ENCODE measurements at places on chromosomes 6 and 20.

DNA sequence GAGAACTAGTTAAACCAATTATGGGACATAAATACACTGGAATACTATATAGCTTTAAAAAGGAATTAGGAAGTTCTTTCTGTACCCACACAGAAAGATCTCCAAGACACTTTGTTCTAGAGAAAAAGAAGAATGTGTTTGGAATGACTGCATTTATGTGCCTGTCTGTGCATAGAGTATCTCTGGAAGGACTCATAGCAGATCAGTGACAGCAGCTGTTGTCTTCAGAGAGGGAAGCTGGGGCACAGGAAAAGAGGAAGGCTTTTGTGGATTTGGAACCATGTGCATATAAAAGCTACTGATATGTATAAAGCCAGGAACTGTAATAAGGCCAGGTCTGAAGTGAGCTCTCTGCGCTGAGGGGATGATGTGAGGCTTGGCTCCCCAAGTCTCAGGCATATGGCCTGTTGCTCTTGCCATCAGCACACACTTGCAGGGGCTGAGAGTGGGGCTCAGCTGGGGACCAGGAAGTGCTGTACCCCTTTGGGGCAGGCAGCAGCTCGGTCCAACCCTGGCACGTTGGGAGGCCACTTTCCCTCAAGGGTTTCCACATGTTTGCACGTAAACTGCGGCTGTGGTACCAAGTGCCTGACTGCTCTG is 31.8 kb upstream of the CCDC167 start:
- DNase-seq: no peak

DNA sequence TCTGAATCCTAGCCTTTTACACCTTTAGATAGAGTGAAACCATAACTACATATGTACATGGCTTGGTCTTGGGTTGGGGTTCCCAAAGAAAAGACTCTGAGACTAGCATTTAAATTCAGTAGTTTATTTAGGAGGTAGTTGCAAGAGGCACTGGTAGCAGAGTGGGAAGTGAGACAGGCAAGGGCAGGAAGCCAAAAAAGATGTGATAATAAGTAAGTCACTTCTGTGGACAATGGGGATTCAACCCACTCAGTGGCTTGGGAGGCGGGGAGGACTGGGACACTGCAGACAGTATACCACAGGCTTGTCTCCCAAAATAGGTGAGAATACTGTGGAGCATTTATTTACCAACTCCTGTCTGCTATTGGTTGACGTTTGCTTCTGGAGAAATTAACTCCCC is 131.9 kb downstream of the SLC24A3 start:
- DNase-seq: no peak

GRCh38 chr6:105929626-105930025 is 156.5 kb upstream of the PRDM1 start:
- no peak for DNase-seq

DNA sequence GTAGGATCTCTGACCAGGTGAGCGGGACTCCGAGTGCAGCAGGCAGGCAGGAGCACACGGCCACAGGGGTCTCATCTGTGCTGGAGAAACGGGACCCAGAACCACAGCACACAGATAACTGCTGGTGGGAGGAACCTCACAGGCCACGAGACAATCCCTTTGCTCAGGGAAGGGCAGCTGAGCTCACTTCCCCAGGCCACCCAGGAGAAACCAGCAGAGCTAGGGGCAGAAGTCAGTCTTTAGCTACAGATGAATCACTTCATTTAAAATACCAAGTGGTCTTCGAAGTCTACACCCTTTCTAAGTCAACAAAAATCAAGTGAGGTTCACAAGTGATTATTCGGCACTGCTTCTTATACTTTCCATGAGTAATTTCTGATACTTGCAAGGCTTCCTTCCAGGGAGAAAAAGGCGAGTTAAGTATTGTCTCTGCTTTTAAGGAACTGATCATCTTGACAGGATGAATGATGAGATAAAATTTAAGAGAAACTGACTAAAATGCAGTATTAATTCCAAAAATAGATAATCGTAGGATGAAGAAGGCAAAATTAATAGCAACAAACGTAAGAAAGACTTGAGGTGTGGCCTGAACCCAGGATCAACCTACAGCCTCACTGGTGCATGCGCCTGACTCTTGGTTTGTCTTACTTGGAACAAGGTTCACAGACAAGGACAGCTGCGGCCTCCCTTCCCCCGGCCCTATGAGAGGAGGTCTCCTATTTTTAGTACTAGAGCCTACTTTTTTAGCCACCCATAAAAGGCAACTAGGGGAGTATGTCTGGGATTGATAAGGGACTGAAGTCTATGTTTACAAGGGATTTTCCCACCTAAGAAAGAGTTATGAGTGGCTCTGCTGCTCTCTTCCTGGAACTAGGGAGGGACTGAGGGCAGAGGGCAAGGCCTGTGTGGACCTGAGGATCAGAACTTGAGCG is 233.6 kb downstream of the TTLL2 start:
- peak; percentile 55 for DNase-seq

GRCh38 chr6:135557582-135557981 is 60.0 kb upstream of the AHI1 start:
- DNase-seq: no peak

All from putamen (tissue), 1 donor.